ENCODE measurements at places on chromosomes 11 and 22.
A peak's percentile ranks its signal among the peaks of the same experiment; 100 is the strongest.

GRCh38 chr22:50571264-50572175, 6.7 kb downstream of the CPT1B start:
- no peak for DNase-seq

DNA sequence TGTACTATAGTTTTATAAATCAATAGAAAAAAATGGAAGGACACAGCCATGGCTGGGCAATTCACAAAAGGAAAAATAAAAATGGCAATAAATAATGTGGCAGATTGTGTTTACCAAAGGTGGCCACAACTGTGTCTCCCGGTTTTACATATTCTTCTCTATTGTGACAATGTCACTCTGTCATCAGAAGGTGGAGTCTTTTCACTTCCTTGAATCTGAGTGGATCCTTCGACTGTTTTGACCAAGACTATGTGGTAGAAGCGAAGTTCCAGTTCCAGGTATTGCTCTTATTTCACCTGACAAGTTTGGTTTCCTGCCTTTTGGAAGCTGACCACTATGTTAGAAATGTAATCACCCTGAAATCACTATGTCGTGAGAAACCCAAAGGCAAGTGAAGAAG, 31.0 kb upstream of the HSD17B12 start:
- DNase-seq = no peak

GRCh38 chr11:96001037-96001436, 77.1 kb upstream of the MTMR2 start:
- DNase-seq = no peak

- no peak for DNase-seq
Measured at GRCh38 chr11:12149672-12150225, 39.4 kb downstream of the MICAL2 start.

DNA sequence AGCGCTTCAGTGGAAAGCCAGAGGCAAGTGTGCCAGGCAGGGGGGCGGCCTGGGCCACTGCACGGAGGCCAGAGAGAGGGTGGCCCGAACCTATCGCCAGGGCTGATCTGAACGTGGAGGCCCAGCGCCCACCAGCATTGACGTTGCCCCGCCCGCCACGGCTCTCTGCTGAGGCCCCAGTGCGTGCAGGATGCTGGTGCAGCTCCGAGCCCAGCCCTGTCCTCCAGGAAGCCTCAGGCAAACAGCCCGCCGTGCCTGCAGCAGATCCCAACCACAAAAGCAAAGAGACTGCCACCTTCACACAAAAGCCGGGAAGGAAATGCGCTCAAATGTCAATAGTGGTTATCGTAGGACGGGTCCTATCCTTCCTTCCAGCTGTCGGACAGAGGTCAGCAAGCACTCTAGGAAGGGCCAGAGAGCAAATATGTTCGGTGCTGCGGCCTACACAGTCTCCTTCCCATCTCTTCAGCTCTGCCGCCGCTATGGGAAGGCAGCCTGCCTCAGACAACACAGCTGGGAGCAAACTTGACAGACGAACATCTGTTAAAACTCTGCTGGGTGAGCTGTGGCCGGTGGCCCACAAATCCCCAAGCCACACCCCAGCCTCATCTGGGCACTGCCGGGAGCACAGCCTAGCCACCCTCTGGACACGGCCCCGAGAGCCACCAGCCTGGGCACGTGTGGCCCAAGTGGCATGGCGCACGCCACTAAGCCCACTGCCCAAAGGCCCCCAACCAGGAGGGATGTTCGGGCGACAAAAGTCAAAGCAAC, 146.2 kb downstream of the CRYBB2 start:
- no peak for DNase-seq

DNA sequence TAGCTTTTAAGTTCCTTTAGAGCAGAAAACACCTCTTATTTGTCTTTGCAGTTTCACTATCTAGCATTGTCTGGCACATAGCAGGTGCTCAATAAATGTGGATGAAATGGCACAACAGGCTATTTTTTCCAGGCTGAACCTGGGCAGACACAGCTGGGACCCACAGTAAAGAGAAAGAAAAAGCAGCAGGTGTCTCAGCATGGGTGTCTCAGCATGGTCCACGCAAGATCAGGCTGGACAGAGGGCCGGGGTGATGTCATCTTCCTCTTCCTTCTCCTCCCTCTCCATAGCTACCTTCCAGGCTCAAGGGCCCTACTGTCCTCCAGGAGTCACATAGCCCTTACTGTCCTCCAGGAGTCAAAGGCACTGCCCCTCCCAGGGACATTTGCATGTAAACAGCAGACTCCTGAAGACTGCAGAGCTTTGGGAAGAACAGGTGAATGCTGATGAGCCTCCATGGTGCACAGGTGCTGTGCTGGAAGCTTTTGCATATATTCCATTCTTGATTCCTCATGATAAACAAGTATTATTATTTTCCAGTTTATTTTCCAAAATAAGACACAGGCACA, 65.2 kb downstream of the DSCAML1 start:
- no peak for DNase-seq

DNA sequence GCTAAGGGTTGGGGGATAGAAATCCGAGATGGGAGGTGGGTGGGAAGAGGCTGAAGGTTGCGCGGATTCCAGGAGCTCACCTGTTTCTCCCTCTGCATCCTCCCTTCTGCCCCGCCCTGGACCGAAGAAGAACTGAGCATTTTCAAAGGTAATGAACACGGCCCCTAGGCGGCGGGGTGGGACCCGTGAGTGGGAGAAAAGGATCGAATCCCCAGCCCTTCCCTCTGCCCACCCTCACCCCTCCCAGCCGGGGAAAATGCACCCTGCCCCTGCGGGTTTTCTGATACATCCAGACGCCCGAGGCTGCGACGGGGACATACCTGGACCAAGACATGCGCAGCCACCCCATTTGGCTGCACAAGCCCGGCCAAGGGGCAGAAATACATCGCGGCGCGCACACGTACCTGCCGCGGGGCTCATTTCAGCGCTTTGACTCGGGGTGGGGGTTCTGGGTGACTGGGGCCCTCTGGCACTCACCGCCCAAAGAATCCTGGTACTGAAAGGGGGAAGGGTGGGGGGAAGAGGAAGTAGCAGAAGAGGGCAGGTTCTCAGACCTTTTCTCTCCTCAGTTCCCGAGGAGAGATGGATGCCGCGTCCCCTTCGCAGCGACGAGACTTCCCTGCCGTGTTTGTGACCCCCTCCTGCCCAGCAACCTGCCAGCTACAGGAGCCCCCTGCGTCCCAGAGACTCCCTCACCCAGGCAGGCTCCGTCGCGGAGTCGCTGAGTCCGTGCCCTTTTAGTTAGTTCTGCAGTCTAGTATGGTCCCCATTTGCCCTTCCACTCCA, 6.0 kb downstream of the VSIG2 start:
- no peak for DNase-seq

GRCh38 chr11:10762913-10763421, 11.9 kb downstream of the CTR9 start:
- DNase-seq = no peak

DNA sequence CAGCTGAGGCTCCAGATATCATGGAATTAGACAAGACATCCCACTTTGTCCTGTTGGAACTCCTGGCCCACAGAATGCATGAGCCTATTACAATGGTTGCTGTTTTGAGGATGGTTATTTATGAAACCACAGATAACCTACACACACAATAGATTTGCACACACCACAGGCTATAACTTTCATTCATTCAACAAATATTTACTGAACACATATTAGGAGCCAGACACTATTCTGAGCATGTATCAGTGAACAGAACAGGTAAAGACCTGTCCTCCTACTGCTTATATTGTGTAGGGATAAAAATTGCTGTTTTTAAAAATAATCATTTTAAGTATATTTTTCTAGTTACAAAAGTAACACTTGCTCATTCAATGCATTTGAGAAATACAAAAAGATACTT, 13.4 kb upstream of the LDLRAD3 start:
- DNase-seq = no peak

- DNase-seq = peak; percentile 87
Measured at GRCh38 chr11:26331911-26332571, at the start of gene ANO3. Gene ANO3, plus strand, starts transcription at chr11:26332130. Its CDS starts 146 bp downstream, at chr11:26332276.

GRCh38 chr11:46808799-46809431, 37.2 kb downstream of the CKAP5 start:
- no peak for DNase-seq

- no peak for DNase-seq
Measured at GRCh38 chr11:43922295-43922648, 20.2 kb upstream of the C11orf96 start.

DNA sequence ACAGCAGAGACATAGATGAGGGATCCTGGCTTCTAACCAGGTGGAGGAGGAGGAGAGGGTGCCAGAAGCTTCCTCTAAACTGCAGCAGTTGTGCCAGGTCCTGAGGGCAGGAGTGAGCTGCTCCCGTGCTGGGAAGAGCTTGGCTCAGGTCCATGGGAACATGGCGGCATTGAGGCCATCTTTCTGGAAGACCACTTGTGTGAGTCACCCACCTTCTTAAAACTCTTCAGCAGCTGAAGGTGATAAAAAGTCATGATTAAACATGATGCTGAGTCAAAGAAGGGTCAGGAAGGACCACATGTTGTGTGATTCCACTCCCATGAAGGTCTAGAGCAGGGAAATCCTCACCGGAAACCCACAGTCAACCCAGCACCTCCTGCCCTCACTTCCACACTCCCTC, 35.1 kb downstream of the LINC01488 start:
- DNase-seq = no peak

GRCh38 chr11:26201411-26201810, 130.5 kb upstream of the ANO3 start:
- DNase-seq = no peak

- no peak for DNase-seq
Measured at GRCh38 chr22:38427940-38428339, 27.1 kb downstream of the KCNJ4 start.

DNA sequence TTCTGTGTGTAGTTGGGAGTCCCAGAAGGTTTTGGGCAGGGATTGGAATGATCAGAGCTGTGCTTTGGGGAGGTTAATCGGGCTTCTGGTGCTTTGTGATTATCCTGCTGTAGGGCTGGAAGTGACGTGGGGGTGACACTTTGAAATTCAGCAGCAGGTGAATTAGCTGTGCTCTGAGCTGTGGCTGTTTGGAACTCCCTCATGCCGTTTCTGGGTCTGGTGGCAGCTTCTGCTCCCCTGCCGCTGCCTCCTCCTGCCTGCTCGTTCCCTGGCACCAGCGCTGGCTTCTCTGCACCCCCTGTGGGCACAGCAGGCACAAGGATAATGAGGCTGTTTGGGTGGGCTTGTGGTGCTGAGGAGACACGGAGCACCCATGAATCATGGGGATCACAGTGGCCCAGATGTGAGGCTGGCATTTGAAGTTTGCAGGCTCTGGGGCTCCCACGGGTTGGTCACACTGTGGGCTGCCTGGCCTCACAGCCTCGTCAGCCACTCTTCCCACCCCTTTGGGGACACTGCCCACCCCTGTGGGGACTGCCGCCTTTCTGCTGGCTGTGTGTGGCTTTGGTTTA, 49.7 kb downstream of the TBC1D22A start:
- no peak for DNase-seq
